ENCODE measurements at places on chromosomes 16 and 17. TPM values are rescaled to one million over a fixed set of nuclear protein-coding genes. Genes with fewer than 3 reads are reported as not detected.

DNA sequence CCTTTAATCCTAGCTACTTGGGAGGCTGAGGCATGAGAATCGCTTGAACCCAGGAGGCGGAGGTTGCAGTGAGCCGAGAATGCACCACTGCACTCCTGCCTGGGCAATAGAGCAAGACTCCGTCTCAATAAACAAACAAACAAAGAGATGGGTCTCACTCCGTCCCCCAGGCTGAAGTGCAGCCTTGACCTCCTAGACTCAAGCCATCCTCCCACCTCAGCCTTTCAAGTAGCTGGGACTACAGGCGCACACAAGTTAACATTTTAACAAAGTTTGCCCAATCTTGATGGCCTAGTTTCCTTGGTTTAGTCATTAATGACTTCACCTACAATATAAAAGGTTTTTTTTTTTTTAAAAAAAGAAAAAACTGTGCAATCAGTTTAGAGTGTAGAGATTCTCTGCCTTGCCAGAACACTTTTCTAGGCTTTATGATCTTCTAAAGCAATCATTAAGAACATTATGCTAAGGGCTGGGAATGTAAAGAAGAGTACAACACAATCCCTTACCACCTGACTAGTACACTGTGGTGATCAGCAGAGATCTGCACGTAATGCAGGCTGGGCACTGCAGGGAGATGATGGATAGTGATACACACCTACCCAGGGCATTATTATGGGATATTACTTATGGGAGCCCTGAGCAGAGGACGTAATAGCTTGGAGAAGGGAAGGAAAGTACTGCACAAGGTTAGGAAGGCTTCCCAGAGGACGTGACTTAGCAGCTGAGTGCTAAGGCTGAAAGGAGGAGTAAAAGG is 6.9 kb downstream of the GOT2 start:
- no peak for DNase-seq

DNA sequence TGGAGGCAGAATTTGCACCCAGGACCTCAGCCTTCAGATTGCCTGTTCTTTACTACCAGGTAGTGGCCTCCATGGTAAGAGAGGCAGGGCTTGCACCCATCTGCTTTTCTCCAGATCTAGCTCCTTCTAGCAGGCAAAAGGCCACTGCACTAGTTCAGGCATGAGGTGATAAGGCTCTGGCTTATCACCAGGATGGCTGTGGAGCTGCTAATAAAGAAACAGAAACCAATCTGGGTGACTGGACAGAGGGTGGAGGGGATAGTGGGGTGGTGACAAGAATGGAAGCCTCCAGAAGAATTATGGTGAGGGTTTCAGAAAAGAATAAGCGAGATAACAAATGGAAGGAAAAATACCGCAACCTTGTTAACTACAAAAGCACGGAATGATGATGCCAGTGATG is 15.5 kb upstream of the SUPT4H1 start:
- DNase-seq: no peak

GRCh38 chr17:75238684-75239191 is 22.7 kb downstream of the GGA3 start:
- no peak for DNase-seq

DNA sequence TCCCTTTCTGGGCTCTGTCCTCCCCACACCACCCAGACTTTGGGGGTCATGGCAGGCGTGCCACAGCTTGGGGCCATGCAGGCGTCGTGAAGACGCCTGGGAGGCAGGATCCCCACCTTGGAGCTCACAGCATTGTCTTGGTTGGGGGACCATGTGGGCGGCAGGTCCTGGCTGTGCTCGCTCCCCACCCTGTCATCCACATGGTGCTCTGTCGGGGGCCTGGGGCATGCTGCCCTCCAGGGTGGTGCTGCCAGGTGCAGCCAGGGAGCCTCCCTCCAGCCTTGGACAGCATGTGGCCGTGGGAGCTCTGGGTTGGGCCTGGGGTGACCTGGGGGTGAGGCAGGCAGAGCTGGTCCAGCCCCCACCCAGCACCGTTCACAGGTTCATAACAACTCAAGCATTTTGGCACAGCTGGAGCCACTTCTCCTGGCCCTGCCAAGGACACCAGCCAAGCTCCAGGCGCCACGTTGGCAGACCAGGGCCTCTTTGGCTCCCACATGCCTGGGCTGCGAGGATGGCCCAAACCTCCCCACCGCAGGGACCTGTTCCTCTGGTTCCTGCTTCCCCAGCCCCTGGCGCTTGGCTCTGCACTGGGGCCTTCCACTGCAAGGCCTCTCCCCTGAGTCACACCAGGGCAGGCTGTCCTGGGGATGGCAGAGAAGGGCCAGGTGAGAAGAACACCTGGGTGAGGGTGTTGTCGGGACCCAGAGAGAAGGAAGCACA is 15.1 kb upstream of the ATP6V0C start:
- DNase-seq: no peak

- DNase-seq: no peak
These were observed 33.5 kb downstream of the GNA13 start for GRCh38 chr17:65022751-65023700.

GRCh38 chr16:10623059-10623458 is 42.7 kb upstream of the EMP2 start:
- no peak for DNase-seq

- no peak for DNase-seq
These were observed 1.0 kb upstream of the GLG1 start for GRCh38 chr16:74607962-74608356.

The STH gene
- not detected for total RNA-seq

The PRSS53 gene
- 5.1 TPM for total RNA-seq

GRCh38 chr16:73252446-73252845 is 204.5 kb upstream of the ZFHX3 start:
- DNase-seq: no peak

- no peak for DNase-seq
These were observed 597.4 kb upstream of the CDH5 start for GRCh38 chr16:65769055-65769465.

The NUFIP2 gene
- 63.6 TPM for total RNA-seq

All from type B pancreatic cell (in vitro differentiated cells).